Progenitor cell of endocrine pancreas (in vitro differentiated cells): ENCODE measurements at places on chromosomes 1 and 21.

GRCh38 chr1:93689521-93690223, 8.0 kb upstream of the BCAR3 start:
- no peak for DNase-seq

- DNase-seq, result no peak
Observed at GRCh38 chr1:71986160-71986559, 296.2 kb downstream of the NEGR1 start.

- no peak for DNase-seq
Observed at GRCh38 chr1:26598890-26599289, 69.3 kb downstream of the RPS6KA1 start.

GRCh38 chr1:222791006-222791710, 23.7 kb upstream of the DISP1 start:
- no peak for DNase-seq

DNA sequence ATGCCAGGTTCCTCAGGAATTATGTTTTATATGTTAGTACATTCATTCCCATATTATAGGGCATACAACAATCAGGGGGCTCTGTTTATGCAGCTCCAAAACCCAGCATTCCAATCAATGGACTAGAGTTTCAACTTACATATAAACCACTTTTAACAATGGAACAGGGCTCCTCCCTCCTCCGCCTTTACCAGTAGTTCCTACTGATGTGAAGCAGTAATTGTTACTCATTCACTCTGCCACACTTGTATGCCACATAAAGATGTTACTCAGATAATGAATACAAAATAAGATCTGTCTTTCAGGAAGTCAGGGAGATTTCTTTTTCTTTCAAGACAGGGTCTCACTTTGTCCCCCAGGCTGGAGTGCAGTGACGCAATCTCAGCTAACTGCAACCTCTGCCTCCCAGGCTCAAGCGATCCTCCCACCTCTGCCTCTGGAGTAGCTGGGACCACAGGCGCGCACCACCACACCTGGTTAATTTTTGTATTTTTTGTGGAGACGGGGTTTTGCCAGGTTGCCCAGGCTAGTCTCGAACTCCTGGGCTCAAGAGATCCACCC, 17.1 kb downstream of the ZNF281 start:
- no peak for DNase-seq

DNA sequence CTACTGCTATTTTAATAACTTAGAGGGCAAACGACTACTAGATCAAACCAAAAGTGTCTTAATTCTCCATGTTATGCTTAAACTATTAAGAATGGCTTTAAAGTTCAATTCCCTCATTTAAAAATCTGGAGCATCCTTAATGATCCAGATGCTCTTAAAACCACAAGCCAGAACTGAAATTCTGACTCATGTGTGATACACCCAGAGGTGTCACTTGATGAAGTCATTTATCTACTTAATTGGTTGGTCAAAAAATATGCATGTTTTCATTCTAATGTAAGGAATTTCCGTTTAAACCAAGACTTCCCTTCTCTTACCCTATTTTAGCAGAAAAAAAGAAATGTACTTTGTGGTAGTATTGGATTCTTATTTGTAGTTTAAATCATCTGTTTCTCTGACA, 1261.2 kb upstream of the B3GALT2 start:
- DNase-seq, result no peak

GRCh38 chr1:198253259-198253658, 96.5 kb downstream of the NEK7 start:
- DNase-seq, result no peak

DNA sequence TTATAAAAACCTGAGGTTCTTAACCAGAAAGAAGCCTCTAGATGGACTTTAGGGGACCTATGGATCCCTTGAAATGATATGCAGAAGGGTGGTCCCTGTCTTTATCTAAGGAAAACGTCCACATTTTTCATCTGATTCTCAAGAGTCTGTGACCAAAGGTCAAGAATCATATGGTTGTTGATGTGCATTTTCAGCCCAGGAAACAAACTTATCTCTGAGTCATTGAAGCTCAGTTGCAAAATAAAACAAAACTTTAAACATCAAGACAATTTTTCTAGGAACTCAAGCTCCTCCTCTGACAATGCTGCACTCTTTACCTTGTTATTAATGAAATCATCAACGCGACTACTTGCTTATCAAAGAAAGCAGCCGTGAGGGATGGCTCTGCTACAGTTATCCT, 83.3 kb downstream of the TIAM1 start:
- DNase-seq, result no peak
